Osteoblast (primary cell): ENCODE measurements at places on chromosomes 13 and 19. TPM values are rescaled to one million over a fixed set of nuclear protein-coding genes. Genes with fewer than 3 reads are reported as not detected.
A peak's percentile ranks its signal among the peaks of the same experiment; 100 is the strongest.

DNA sequence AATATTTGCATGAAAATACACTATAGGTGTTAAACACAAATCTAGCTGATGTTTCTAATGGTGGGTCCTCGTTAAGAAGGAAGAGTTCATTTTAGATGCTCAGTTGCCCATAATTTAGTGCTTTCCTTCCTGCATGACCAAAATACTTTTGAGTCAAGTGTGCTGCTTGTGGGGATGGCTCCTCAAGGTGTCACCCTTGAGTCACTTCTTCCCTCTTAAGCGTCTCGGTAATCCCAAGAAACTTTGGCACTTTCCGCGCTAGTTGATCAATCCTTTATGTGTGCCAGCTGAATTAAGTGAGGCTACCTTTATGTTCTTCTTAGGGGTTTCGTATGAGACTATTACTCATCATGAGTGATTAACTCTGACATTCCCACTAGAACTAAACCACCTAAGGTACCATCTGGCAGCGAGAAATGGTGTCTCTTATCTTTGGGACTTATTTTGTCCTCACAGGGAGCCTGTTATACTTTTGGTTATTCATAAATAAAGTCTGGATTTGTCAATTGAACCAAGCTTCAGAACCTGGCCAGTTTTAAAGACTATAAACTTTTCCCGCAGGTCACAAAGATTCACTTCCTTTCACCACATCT lies 106.8 kb downstream of the NHLRC3 start:
- peaks cover 4% of the 10 kb centered on the region for H3K4me1 ChIP-seq
- no peak overlapping the region for H3K27ac ChIP-seq
- H3K4me3 ChIP-seq: no peak overlapping the region
- no peaks in the 10 kb centered on the region for H3K36me3 ChIP-seq
- peaks cover 40% of the 10 kb centered on the region for H3K27me3 ChIP-seq

GRCh38 chr19:13057744-13058143 lies 44.9 kb downstream of the LYL1 start:
- H3K4me1 ChIP-seq: peaks cover 78% of the 10 kb centered on the region
- H3K4me3 ChIP-seq: no peak overlapping the region
- DNase-seq: no peak
- H3K36me3 ChIP-seq: no peaks in the 10 kb centered on the region
- no peak overlapping the region for H3K27ac ChIP-seq
- H3K27me3 ChIP-seq: no peaks in the 10 kb centered on the region

DNA sequence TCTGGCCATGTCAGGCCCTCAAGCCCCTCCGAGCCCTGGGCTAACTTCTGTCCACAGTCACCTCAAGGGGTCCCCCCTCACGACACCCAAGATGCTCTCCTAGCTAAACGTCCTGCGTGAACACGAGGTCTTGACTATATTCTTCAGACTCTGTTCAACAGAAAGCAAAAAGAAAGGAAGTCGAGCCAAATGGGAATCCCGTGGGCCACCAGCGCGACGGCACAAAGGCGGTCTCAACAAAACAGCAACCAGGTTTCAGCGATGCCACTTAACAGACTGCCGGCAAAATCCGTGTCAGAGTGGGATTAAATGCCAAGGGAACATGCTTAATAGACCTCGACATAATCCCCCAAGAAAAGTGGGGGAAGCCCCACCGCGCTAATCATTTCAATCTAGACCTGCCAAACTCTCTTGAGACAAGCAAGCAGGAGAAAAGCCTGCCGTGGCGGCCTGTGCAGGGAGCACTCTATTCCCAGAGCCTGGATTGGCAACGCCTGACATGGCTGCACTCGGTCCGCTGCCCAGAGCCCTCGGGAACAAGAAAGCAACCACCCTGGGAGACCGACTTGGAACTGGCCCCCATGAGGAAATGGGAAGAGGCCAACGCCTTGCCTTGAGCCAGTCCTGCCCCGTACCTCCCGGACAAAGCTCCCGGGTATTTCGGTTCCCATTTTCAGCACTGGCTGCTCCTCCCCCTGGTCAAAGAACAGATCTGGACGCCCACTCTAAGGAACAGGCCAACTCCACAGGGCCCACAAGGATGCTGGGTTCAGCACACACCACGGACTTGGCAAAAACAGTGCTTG lies 16.0 kb downstream of the ZC3H4 start:
- no peaks in the 10 kb centered on the region for H3K27me3 ChIP-seq
- peak overlapping the region; percentile 62 for H3K4me3 ChIP-seq
- peaks cover 19% of the 10 kb centered on the region for H3K36me3 ChIP-seq
- DNase-seq: peak; percentile 88
- peaks cover 37% of the 10 kb centered on the region for H3K4me1 ChIP-seq

DNA sequence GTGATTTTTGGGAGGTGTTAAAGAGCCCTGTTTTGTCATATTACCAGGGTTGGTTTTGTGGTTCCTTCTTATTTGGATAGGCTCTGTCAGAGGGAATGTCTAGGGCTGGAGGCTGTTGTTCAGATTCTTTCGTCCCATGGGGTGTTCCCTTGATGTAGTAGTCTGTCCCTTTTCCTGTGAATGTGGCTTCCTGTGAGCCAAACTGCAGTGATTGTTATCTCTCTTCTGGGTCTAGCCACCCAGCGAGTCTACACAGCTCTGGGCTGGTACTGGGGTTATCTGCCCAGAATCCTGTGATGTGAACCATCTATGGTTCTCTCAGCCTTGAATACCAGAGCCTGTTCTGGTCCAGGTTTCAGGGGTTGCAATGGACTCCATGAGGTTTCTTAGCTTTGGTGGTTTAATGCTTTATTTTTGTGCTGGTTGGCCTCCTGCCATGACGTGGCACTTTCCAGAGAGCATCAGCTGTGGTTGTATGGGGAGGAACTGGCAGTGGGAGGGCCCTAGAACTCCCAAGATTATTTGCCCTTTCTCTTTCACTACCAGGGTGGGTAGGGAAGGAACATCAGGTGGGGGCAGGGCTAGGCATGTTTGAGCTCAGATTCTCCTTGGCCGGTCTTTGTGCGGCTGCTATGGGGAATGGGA lies 78.8 kb downstream of the SPRY2 start:
- no peak overlapping the region for H3K4me3 ChIP-seq
- no peaks in the 10 kb centered on the region for H3K4me1 ChIP-seq
- DNase-seq: no peak
- H3K27ac ChIP-seq: no peak overlapping the region
- H3K36me3 ChIP-seq: no peaks in the 10 kb centered on the region
- no peaks in the 10 kb centered on the region for H3K27me3 ChIP-seq

- H3K27me3 ChIP-seq: no peaks in the 10 kb centered on the region
- H3K4me1 ChIP-seq: no peaks in the 10 kb centered on the region
- H3K27ac ChIP-seq: no peak overlapping the region
- H3K4me3 ChIP-seq: no peak overlapping the region
These were observed 24.7 kb upstream of the SPATA13 start for GRCh38 chr13:24135674-24136300.

DNA sequence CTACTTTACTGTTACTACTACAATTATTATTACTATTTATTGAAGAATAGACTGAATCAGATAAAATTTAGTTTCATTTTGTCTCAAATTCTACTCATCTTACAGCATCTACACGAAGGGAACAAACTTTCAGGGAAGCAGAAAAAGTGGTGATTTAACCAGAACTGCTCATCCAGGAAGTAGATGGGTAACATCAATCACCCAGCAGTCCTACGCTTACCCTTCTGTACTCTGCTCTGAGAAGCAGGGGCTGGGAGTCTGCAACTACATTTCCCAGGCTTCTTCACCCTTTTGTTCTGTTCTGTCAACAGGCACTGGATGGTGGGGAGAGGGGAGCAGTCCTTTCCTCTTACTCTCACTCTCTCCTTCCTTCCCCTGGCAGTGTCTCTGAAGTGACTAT lies 31.4 kb upstream of the GGACT start:
- H3K36me3 ChIP-seq: no peaks in the 10 kb centered on the region
- no peaks in the 10 kb centered on the region for H3K27me3 ChIP-seq
- no peak overlapping the region for H3K27ac ChIP-seq
- no peak overlapping the region for H3K4me3 ChIP-seq
- no peaks in the 10 kb centered on the region for H3K4me1 ChIP-seq
- no peak for DNase-seq

DNA sequence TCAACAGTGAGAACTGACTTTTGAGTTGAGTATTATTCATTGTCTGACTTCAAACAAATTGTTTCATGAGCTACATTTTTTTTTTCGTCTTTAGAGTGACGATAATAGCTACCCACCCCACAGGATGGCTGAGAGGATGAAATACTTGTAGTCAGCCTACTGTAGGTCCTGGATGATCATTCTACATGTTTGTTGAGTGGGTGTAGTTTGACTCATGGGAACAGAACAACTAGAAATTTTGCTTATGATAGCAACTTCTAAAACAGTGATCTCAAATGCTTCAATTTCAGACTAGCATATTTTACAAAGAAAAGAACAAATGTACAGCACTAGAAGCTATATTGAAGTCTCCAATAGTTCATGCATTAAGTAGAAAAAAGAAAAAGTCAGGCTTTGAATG lies 651.8 kb downstream of the PCDH9 start:
- H3K27me3 ChIP-seq: no peaks in the 10 kb centered on the region
- H3K36me3 ChIP-seq: no peaks in the 10 kb centered on the region
- no peak overlapping the region for H3K4me3 ChIP-seq
- DNase-seq: no peak

DNA sequence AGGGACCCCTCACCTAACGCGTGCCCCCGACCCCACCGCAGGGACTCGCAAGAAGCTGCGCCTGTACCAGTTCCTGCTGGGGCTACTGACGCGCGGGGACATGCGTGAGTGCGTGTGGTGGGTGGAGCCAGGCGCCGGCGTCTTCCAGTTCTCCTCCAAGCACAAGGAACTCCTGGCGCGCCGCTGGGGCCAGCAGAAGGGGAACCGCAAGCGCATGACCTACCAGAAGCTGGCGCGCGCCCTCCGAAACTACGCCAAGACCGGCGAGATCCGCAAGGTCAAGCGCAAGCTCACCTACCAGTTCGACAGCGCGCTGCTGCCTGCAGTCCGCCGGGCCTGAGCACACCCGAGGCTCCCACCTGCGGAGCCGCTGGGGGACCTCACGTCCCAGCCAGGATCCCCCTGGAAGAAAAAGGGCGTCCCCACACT lies 4.7 kb upstream of the MYBPC2 start:
- no peak overlapping the region for H3K27ac ChIP-seq
- H3K27me3 ChIP-seq: peaks cover 20% of the 10 kb centered on the region
- H3K4me3 ChIP-seq: peak overlapping the region; percentile 45
- peak; percentile 90 for DNase-seq
- no peaks in the 10 kb centered on the region for H3K36me3 ChIP-seq

DNA sequence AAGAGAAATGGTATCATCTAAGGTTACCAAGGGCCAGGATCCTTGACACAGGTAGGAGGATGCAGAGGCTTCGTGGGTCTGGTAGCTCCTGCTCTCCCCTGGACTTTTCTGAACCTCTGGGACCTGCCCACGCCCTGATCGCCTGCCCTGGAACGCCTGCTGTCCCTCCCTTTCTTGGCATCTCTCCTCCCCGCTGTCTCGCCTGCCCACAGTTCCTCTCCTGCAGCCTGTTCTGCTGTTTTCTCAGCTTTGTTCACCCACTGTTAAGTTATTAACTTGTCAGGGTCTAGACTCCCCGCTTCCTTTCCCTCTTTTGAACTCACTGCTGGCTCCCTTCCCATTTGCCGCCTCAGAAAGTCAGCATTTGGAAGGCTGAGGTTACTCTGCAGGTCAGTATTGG lies 19.8 kb downstream of the SERP2 start:
- no peaks in the 10 kb centered on the region for H3K36me3 ChIP-seq
- no peak for DNase-seq
- no peaks in the 10 kb centered on the region for H3K27me3 ChIP-seq

DNA sequence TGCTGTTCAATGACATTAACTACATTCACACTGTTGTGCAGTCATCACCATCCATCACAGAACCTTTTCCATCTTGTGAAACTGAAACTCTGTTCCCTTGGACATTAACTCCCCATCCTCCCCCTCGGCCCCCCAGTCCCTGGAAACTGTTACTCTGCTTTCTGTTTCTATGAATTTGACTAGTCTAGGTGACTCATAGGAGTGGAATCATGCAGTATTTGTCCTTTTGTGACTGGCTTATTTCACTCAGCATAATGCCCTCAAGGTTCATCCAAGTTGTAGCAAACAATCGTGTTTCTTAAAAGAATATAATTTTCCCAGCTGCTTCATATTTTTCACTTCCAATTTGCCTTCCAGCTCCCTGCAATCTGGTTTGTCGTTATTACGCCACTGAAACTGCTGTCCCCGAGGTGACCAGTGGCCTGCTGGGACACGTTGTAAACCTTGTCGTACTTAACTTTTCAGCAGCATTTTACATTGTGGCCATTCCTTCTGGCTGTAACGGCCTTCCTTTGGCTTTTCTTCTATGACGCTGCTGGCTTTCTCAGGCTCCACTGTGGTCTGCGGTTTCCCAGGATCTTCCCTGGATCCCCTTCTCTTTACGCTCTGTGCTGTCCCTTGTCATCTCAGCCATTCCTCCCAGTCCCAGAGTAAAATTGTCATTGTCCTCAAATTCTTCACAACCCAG lies 74.0 kb downstream of the DHRS12 start:
- H3K4me3 ChIP-seq: peak overlapping the region; percentile 51
- peak overlapping the region; percentile 99 for H3K27ac ChIP-seq
- no peak for DNase-seq
- H3K27me3 ChIP-seq: no peaks in the 10 kb centered on the region
- peaks cover 10% of the 10 kb centered on the region for H3K36me3 ChIP-seq

GRCh38 chr13:49701491-49701890 lies 10.2 kb upstream of the EBPL start:
- H3K4me1 ChIP-seq: no peaks in the 10 kb centered on the region
- H3K36me3 ChIP-seq: peaks cover 51% of the 10 kb centered on the region
- no peak overlapping the region for H3K4me3 ChIP-seq

- no peaks in the 10 kb centered on the region for H3K27me3 ChIP-seq
- no peaks in the 10 kb centered on the region for H3K4me1 ChIP-seq
- no peaks in the 10 kb centered on the region for H3K36me3 ChIP-seq
- H3K27ac ChIP-seq: no peak overlapping the region
- no peak overlapping the region for H3K4me3 ChIP-seq
These were observed 159.9 kb downstream of the SUCLA2 start for GRCh38 chr13:47841151-47841550.

Gene TMPRSS9
- 0.29 and 1.1 TPM in 2 replicates for total RNA-seq

Gene EDNRB
- under 0.01 and 0.29 TPM in 2 replicates for total RNA-seq

Gene CYP2A6
- total RNA-seq: not detected in 2 replicates

Gene GNG8
- not detected in 2 replicates for total RNA-seq
